ENCODE measurements at places on chromosomes 12 and 14.

- no peak overlapping the region for H3K4me3 ChIP-seq
- peaks cover 6% of the 10 kb centered on the region for H3K4me1 ChIP-seq
- peaks cover 21% of the 10 kb centered on the region for H3K36me3 ChIP-seq
These were observed 3.2 kb downstream of the CFL2 start for GRCh38 chr14:34711169-34711568.

DNA sequence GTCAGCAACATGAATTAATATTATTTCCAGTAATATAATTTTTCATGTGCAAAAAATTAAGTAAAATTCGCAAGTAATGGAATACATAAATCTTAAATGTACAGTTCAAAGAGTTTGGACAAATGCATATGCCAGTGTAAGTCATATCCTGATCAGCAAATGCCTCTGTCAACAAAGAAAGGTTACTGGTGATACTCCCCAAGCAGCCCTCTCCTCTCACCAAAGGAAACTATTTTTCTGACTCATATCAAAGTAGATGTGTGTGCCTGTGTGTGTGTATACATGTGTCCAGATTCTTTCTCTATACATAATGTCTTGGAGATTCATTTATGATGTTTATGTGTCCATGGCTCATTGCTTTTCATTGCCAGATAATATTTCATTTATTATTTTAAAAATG lies 1035.0 kb downstream of the SLC16A7 start:
- no peak overlapping the region for H3K4me3 ChIP-seq
- no peaks in the 10 kb centered on the region for H3K27me3 ChIP-seq
- no peaks in the 10 kb centered on the region for H3K36me3 ChIP-seq
- H3K4me1 ChIP-seq: no peaks in the 10 kb centered on the region
- DNase-seq: no peak
- no peak overlapping the region for H3K27ac ChIP-seq

GRCh38 chr14:90511795-90512328 lies 115.0 kb downstream of the CALM1 start:
- peaks cover 17% of the 10 kb centered on the region for H3K27me3 ChIP-seq
- H3K27ac ChIP-seq: no peak overlapping the region
- no peak overlapping the region for H3K4me3 ChIP-seq
- H3K4me1 ChIP-seq: peaks cover 7% of the 10 kb centered on the region
- H3K36me3 ChIP-seq: no peaks in the 10 kb centered on the region
- no peak for DNase-seq

DNA sequence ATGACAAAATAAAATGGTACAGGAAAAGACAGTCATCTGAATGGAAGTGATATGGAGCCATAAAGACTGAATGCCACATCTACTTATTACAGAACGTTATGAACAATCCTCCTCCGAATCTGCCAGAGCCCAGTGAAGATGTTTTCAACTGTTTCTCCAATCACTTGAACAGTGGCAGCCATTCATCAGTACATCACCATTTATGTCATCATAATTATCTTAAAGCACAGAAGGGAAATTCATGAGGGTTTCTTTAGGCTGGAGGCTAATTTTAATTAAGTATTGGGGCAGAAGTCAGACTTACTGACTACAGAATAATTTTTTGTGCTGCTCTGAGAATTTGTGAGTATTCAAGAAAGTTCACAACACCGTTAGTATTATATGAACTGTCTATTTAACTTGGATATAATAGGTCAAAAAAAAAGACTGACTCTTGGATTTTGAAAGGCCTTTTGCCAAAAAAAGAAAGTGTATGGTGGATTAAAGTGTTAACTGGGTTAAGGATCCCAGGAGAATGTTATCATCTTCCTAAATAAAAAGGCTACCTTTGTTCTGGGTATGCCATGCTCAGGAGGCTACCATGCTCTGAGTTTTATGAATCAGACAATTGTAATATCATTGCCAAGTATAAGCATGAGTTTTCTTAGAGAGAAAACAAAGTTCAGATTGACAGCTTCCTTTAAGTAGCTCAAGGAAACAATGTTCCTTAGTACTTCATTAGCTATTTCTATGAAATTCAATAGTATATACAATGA lies 40.1 kb downstream of the PDZRN4 start:
- peaks cover 2% of the 10 kb centered on the region for H3K27me3 ChIP-seq
- no peak for DNase-seq
- no peak overlapping the region for H3K27ac ChIP-seq

GRCh38 chr12:125381373-125381772 lies 316.1 kb downstream of the AACS start:
- H3K4me1 ChIP-seq: no peaks in the 10 kb centered on the region
- peaks cover 3% of the 10 kb centered on the region for H3K27me3 ChIP-seq
- H3K36me3 ChIP-seq: no peaks in the 10 kb centered on the region
- no peak overlapping the region for H3K27ac ChIP-seq

DNA sequence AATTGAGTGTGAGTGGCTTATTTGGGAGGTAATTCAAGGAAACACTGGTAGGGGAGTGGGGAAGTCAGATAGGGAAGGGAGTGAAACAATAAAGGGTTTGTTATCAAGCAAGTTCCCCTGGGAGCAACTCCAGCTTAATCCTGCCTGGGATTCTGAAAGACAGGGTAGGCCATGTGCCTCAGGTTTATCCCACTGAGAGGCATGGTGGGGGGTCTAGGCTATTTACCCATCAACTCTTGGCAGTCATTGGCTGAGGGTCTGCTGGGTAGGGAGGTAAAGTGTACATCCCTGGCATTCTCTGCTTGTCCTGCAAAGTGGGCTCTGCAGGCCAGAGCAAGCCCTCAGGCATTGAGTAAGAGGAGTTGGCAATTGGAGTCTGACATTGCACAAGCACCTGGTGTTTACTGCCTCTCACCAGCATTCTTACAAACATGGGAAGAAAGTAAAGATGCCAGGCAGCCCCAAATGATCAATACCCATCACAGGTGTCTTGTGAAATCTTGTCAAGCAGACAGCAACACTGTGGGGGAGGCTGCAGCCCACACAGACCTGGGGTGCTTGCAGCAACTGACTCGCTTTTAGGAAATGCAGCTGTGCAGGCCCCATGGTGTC lies 169.3 kb downstream of the KTN1 start:
- no peak overlapping the region for H3K4me3 ChIP-seq
- H3K36me3 ChIP-seq: no peaks in the 10 kb centered on the region
- DNase-seq: no peak
- H3K4me1 ChIP-seq: no peaks in the 10 kb centered on the region

GRCh38 chr12:24922090-24922489 lies 26.8 kb downstream of the BCAT1 start:
- H3K27me3 ChIP-seq: no peaks in the 10 kb centered on the region
- no peak for DNase-seq
- H3K4me3 ChIP-seq: no peak overlapping the region
- no peaks in the 10 kb centered on the region for H3K36me3 ChIP-seq

- no peak overlapping the region for H3K27ac ChIP-seq
- H3K36me3 ChIP-seq: peaks cover 12% of the 10 kb centered on the region
- no peaks in the 10 kb centered on the region for H3K4me1 ChIP-seq
- no peak overlapping the region for H3K4me3 ChIP-seq
- no peaks in the 10 kb centered on the region for H3K27me3 ChIP-seq
- no peak for DNase-seq
These were observed 6.7 kb upstream of the CD163L1 start for GRCh38 chr12:7450667-7451066.

DNA sequence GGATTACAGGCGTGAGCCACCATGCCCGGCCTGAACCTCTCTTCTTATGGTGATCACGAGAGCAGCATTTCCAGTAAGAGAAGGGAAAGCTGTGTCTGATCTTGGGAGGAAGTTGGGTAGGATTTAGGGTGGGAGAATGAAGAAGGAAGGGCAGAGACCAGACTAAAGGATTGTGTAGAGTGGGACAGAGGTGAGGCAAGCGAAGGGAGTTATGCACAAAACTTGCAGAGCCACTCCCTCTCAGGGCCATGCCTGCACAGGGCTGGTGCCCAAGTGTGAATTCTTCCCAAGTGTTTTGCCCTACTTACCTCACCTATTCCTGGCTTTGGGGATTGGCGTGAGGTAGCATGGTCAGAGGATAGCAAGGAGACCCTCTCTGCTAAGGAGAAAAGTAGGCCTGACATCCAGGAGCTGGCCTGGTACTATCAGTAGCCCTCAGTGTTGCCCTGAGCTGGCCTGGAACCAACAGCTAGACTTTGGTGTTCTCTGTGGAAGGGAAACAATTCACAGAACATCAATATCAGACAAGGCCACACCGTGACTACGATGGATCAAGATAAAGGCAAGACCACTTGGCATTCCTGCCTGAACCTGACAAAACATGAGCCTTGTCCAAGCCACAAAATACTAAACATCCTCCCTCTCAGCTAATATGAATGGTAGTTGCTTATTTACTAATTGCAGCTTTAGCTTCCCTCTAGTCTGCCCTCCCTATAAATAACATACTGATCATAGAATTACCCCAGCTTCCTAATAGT lies 201.0 kb upstream of the AMIGO2 start:
- H3K4me1 ChIP-seq: peaks cover 24% of the 10 kb centered on the region
- H3K36me3 ChIP-seq: no peaks in the 10 kb centered on the region
- H3K27ac ChIP-seq: peak overlapping the region; percentile 63
- no peak for DNase-seq

DNA sequence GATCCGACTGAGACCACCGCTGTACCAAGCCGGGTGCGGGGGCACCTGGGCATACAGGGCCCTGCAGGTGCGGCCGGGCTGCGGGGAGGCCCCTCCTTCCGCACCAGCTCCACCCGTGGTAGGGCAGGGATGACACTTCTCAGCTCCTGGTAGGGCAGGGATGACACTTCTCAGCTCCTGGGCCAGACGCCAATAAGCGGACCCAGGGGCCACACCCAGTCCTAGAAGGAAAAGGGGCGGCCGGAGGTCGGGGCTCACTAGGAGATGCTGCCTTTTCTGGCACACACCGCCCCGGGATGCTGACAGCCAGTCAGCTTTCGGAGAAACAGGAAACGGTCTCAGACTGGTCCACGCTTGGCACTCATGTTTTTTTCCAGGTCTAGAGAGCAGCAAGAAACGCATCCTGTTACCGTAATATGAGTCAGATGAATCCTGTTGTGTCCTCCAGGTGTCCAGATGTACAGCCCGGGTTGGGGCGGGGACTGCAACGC lies 34.8 kb downstream of the NFKBIA start:
- peak overlapping the region; percentile 36 for H3K4me3 ChIP-seq
- peak overlapping the region; percentile 76 for H3K27ac ChIP-seq
- peaks cover 54% of the 10 kb centered on the region for H3K4me1 ChIP-seq
- DNase-seq: peak; percentile 16
- no peaks in the 10 kb centered on the region for H3K27me3 ChIP-seq

DNA sequence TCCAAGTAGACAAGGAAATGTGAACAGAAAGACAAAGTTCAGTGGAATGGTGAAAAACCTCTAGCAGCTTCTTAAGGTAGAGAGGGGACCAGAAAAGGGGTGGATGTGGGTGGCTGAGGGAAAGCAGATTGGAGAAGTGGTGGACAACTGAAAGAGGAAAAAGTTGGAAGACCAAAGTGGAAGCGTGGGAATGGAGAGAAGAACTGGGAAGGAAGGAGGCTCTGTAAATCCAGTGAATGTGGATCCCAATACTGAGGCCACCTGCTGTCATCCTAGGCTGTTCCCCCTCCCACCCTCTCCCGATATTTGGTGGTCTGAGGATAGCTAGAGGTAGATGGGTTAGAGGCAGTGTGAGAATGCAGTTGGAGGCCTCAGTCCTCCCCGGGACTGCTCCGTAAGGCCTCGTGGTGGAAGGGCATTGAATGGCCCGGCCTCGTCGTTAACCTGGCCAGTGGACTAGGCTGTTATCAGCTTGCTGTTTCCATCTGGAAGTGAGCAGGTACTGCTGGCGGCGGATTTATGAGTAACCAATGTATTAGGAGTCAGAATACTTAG lies 822 bp upstream of the POU6F1 start:
- H3K27me3 ChIP-seq: no peaks in the 10 kb centered on the region
- DNase-seq: no peak
- H3K36me3 ChIP-seq: no peaks in the 10 kb centered on the region
- peaks cover 22% of the 10 kb centered on the region for H3K4me1 ChIP-seq
- peak overlapping the region; percentile 93 for H3K4me3 ChIP-seq

- no peak for DNase-seq
- no peaks in the 10 kb centered on the region for H3K27me3 ChIP-seq
- peaks cover 56% of the 10 kb centered on the region for H3K36me3 ChIP-seq
These were observed 245.6 kb upstream of the RGS6 start for GRCh38 chr14:71686677-71687076.

DNA sequence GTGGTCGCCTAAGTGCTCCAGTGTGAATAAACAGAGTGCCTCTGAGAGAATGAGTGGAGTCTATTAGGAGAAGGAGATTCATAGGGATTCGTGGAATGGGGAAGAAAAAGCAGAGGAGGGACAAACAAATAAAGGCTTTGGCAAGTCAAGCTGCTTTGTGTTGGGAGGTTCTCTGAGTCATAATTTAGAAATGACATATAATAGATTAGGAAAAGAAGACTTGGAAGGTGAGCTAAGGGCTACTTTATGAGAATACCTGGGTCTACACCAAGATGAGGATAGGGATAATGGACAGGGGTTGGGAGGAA lies 6.4 kb upstream of the NTN4 start:
- no peak overlapping the region for H3K4me3 ChIP-seq
- no peak for DNase-seq
- no peaks in the 10 kb centered on the region for H3K4me1 ChIP-seq
- H3K27ac ChIP-seq: no peak overlapping the region

GRCh38 chr14:84882830-84883229 lies 647.1 kb upstream of the FLRT2 start:
- H3K27me3 ChIP-seq: no peaks in the 10 kb centered on the region
- DNase-seq: no peak
- H3K4me3 ChIP-seq: no peak overlapping the region
- no peaks in the 10 kb centered on the region for H3K36me3 ChIP-seq
- no peak overlapping the region for H3K27ac ChIP-seq

DNA sequence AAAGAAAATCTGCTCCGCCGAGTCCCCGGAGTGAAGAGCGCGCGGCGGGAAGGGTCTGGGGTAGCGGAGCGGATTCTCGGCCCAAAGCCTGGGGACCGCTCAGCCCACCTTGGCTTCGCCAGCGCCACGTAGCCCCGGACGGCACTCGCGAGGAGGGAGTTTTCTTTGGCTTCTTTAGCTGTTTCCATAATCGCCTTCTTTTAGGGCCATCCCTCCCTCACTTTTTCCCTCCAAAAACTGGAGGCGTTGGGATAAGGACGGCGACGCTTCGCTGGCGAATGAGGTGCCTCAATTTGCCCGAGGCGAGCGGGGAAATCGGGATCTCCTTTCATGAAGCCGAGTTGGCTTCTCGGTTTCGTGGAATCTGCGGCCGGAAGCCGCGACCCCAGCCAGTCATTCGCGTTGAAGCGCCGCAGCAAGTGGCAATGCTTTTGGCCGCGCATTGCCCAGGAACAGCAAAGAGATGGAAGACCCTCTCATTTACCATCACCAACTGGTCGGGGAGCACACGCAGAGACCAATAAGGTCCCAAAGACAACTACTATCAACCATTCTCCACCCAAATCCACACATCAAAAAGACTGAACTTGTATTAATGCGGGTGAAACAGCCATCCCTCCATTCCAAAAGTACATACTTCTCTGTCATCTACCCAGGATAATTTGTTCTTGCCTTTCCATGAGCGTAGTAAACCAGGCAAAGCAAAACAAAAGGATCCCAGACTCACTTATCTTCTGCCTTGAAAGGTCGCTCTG lies 8.4 kb upstream of the SIX1 start:
- no peaks in the 10 kb centered on the region for H3K36me3 ChIP-seq
- peak overlapping the region; percentile 84 for H3K4me3 ChIP-seq
- H3K4me1 ChIP-seq: peaks cover 52% of the 10 kb centered on the region
- no peak overlapping the region for H3K27ac ChIP-seq

GRCh38 chr14:71534506-71534905 lies 397.7 kb upstream of the RGS6 start:
- H3K4me1 ChIP-seq: peaks cover 10% of the 10 kb centered on the region
- H3K27me3 ChIP-seq: no peaks in the 10 kb centered on the region
- no peaks in the 10 kb centered on the region for H3K36me3 ChIP-seq

- H3K27ac ChIP-seq: no peak overlapping the region
- no peak for DNase-seq
- no peak overlapping the region for H3K4me3 ChIP-seq
- H3K4me1 ChIP-seq: no peaks in the 10 kb centered on the region
- peaks cover 37% of the 10 kb centered on the region for H3K27me3 ChIP-seq
- no peaks in the 10 kb centered on the region for H3K36me3 ChIP-seq
These were observed 2.9 kb upstream of the MSRB3 start for GRCh38 chr12:65275627-65276026.

Data from naive thymus-derived CD8-positive, alpha-beta T cell (primary cell).